NCI-H2029 (cell line): ENCODE measurements at places on chromosomes 7 and 10.

- DNase-seq = no peak
Observed at GRCh38 chr7:5636914-5637313, 144.5 kb downstream of the RNF216 start.

GRCh38 chr10:31070025-31070424, 38.4 kb upstream of the ZNF438 start:
- DNase-seq = no peak

DNA sequence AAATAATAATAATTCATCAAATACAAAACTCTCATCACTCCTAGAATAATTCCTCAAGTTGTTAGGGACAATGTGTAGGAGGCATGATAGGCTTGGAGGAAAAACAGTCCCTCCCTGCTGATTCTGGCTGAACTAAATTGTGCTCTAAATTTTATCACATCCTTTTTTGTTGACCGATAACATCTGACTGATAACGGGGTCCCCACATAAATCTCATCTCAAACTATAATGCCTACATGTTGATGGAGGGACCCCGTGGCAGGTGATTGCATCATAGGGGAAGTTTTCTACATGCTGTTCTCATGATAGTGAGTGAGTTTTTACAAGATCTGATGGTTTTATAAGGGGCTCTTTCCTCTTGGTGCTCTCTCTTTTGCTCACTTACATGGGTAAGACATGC, 1043.5 kb upstream of the SORCS1 start:
- no peak for DNase-seq

GRCh38 chr7:29969738-29970137, 19.9 kb downstream of the SCRN1 start:
- no peak for DNase-seq

DNA sequence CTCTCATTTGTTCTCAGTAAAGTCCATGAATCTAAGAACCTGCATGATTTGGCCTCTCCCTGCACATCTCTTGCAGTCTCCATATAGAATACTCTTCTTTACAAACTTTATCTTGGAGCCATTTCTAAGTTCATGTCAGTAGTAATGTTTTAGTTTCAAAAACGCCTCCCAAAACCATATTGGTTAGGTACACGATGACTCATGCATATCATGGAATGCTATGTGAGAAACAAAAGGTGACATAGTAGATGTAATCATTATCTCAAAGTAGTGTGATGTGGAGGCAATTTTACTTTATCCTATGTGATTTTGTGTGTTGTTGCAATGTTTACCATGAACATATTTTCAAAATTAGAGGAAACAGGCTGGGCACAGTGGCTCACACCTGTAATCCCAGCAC, 520.7 kb downstream of the KCNMA1 start:
- no peak for DNase-seq
